ENCODE measurements at places on chromosomes 2 and 18.

DNA sequence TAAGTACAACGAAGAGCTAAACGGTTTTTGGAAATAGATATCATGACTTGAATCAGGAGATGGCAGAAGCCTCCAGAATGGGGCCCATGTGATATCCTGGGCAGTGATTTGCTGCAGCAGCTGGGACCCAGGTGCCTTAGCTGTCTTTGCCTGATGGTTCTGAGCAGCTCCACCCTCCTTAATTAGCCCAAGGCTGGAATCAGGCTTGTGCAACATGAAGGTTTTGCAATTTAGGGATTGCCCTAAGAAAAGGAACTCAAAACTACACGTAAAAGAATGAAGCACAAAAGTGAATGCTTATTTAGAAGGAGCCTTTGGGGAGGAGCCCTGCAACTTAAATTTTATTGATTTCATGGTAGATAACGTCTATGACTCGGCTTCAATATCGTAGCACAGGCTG lies 17.3 kb upstream of the CNDP2 start:
- no peak for DNase-seq

DNA sequence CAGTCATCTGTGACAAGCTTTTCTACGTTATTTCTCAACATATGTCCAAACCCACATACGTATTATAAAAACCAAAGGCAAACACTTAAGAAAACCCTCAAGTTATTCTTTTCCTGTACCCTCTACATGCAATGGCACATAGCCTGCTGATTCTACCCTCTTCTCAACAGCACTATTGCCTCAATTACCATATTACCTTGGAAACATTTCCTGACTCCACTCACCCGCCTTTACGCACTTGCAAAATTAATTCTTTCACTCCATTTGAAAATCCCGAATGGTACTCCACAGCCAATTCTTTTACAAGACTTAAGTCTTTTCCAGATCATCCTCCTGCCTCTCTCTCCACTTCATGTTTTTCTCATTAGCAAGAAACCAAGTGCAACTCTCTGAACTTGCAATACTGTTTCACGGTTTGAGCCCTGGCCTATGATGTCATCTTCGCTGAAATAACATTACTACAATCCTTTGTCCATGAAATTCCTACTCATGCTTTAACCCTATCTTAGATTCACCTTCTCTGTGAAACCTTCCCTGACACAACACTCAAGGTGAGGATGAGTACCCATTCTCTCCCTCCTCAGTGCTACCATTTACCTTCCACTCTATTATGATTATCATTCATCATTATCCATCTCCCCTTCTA lies 29.0 kb downstream of the SESTD1 start:
- no peak for DNase-seq

GRCh38 chr2:205637779-205638503 lies 44.4 kb upstream of the NRP2 start:
- no peak for DNase-seq

- no peak for DNase-seq
These were observed 124.1 kb upstream of the ZBTB14 start for GRCh38 chr18:5419601-5420000.

DNA sequence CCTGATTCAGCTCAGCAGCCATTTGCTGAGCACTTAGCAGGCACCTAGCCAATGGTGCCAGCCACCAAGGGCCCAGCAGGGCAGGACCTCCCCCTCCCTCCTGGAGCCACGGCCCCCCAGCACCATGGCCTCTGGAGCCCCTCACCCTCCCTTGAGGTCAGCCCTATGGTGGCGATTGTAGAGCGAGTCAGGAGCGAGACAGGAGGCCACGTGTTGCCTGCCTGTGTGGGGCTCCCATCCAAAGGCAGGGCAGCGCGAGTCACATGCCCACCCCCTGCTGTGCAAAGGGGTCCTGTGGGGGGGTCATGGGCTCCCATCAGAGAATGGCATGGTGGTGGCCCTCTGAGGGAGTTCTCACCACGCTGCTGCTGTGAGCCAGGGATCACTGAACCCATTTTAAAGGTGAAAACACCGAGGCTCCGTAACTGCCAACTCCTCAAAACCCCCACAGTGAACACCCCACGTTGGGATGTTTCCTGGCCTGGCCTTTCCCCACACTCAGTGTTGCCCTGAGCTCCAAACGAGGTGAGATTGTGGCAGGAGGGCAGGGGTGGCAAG lies 35.6 kb downstream of the RAMP1 start:
- no peak for DNase-seq

DNA sequence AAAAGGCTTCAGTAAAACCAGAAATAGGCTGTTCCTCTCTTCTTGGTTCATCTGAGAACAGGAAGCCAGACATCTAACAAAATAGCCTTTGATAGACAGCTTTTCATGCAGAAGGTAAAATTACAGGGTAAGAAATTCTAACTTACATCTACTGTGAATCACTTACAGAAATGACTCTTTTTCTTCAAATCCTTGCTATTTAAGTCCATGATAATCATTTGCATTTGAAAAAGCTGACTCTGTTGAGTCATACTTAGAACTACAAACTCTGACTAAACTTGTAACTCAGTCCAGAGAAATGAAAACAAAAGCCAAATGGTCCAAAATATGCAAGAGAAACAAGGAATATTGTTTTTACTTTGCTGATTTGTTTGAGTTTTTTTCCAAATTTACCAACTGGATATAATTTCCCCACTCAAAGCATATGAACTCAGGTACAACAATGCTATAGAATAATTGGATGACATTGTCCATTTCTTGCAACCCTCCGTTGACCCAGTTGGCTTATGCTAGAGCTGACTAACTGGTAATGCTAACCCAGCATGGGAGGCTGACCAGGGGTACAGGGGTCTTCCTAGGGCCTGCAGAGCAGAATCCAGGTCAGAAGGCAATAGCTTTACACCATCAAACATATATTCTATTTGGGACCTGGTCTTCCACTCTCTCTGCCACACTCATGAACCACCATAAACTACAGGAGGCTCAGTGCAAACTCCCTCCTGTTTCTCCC lies 18.8 kb upstream of the MREG start:
- no peak for DNase-seq

DNA sequence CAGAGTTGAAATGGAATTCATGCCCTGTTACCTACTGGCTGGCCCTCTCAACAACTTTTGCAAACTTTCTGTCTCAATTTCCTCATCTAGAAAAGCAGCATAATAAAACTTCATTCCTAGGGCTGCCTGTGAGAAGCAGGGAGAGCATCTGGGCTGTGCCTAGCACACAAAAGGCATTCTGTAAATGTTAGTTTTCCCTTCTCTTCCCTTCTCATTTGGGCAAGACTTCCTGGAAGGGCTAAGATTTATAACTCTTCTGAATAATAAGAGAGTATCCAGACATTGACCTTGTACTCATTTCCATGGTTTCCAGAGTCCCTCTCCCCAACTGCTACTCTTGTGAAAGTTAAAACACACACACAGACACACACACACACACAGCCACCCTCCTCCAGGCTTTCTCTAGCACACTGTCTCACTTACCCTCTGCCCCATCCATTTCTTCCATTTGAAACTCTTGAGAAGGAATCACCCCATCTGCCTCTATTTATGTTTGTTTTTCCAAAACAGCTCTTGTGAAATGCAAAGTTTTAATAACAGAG lies 302.1 kb downstream of the SMAD2 start:
- DNase-seq = no peak

- no peak for DNase-seq
These were observed 135.2 kb downstream of the RNF144A start for GRCh38 chr2:7052404-7052803.

DNA sequence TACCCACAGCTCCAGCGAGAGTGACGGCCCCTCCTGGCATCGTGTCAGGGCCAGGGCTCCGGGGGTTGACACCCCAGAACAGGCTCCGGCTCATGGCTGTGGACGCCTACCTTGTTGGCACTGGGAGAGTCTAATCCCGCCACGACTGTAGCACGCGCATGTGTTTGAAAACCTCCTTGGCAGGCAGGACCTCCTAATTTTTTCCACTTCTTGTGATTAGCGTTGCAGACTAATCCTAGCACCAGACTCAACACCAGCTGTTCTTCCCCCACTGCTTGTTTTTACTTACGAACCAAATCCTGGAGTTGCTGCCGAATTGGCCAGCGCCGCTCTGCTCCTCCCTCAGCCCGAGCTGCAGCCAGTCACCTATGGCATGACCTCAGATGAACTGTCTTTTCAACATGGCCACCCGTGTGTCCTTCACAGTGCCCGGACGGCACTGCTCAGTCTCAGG lies 110.7 kb downstream of the KLHL29 start:
- DNase-seq = no peak

GRCh38 chr2:240929364-240930095 lies 23.4 kb downstream of the CROCC2 start:
- no peak for DNase-seq

- DNase-seq = no peak
These were observed 11.0 kb upstream of the VAPA start for GRCh38 chr18:9902832-9903231.

DNA sequence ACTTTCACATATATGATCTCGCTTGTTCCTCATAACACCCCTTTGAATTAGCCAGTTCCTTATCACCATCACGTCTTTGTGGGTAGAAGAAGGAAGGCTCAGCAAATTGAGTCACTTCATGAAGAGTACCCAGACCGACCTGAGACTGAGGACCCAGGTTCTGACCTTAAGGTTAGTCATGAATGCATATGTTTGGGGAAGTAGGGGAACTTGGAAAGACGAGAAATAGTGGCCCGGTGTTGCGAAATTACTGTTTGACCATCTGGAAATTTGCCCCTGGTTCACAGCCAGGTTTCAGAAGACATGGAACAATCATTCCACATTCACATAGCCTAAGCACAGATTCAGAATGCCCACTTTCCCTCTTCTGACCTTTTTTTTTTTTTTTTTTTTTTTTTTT lies 59.8 kb downstream of the MEIS1 start:
- DNase-seq = no peak

Measured in stimulated activated CD8-positive, alpha-beta memory T cell treated with anti-CD3 and anti-CD28 coated beads, Interleukin-4, amount 100 ng/mL, for 24 hours (primary cell).